Memory B cell (primary cell): ENCODE measurements at places on chromosomes 3 and 15.

DNA sequence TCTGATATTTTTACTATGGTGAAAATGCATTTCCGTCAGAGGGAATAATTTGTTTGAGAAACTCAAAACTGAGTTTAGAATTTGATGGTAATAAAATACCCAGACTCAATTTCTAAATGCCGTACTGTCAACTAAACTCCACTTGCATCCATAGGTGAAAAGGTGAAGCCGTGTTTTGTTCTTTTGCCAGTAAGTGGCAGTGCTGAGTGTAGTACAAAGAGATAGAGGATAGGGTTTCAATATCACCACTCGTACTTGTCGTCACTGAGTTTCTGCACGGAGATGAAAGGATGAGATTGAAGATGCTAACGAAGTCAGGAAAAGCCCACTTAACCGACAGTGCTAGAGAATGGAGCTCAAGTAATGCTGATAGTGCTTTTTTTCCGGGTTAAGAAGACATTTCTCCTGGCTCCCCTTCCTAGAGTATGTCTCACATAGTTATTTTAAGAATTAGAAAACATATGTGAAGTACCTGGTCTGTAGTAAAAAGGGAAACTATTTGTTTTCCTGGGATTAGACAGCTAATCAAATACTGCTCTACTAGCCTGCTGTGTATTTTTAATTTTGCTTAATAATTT, 345.1 kb downstream of the IL5RA start:
- DNase-seq = no peak

GRCh38 chr3:187593451-187593850, 76.7 kb downstream of the SST start:
- no peak for DNase-seq

DNA sequence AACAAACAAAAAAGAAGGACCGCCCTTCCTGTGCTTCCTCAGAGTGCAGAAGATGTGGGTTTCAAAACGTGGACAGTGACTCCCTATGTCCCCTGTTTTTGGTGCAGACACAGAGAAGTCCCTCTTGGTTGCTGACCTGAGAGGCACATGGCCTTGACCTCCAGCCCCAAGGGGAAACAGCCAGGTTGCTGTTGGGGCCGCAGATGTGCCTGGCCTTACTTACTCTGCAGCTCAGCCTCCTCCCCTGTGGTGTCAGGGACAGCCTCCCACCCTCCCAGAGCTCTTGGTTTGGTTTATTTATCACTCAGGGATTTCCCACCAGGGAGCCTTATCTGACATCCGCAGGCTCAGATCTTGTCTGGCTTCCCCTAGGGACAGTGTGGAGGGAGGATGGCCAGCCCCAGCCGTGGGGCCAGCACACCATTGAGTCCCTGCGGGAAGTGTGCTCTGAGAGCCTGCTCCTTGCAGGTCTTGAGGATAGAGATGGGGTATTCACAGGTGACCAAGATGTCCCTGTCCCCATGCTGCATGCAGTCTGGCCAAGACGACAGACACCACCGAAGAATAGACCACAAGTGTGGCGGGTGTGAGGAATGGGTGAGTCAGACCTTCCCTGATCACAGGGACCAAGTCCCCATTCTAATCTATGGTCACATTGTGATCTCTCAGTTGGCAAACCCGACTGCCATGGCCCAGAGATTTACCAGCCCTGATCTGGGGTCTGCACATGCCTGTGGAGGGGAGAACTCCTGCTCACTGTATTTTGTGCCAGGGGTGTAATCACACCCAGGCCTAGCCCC, 134.3 kb upstream of the ABHD17C start:
- no peak for DNase-seq

DNA sequence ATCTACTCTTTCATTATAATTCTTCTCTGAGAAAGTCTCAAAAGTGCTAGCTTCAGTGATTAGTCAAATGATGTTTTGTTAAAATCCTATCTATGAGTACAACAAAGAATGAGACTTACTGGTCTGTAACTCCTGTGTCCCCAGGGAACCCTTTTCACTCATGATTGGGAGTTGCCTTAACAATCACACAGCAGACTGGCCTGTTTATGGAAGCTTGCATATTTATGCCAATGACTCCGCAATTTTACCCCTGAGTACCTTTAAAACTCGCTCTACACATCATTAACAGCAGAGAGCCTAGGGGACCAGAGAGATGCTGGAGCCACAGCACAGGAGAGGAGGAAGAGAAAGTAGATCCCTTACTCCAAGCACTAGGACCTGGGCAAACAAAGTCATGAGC, 628.1 kb downstream of the IGSF11 start:
- DNase-seq = no peak

DNA sequence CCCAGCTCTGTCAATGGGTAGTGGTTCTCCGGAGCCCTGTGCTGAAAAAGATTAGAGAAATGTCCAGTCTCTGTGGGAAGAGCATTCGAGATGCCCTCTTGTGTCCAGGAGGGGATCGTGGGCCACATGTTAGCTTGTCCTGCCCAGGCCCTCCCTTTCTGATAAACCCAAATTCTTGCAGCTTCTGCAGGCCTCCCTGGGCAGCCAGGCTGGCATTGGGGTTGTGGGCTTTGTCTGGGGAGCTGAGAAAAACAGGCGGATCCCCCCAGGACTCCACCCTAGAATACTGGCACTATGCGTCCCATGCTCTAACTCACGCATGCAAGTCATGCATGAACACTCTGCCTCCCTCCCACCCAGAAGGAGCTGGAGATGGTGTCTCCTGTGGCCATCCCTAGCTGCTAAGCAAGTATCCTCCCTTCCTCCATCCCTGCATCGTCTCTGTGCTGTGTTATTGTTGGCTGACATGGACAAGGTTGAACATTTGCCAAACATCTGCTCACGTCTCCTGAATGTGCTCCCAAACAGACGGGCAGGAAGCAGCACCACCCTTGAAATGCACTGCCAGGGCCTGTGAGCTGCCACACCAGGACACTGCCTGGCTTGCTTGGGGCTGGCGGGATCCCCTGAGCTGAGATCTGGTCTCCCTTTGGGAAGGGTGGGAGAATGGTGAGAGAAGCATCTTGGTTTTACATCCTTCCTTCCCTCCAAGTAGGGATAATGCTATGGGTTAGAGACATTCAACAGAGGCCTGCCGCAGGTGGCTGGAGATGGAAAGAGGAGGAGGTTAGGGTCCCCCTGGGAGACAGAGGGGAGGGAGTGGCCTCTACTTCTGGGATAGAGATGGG, 26.5 kb downstream of the CFAP161 start:
- DNase-seq = no peak

GRCh38 chr3:164208048-164208447, 870.2 kb downstream of the SI start:
- no peak for DNase-seq
